NCI-H524 (cell line): ENCODE measurements at places on chromosomes 2 and 18.

DNA sequence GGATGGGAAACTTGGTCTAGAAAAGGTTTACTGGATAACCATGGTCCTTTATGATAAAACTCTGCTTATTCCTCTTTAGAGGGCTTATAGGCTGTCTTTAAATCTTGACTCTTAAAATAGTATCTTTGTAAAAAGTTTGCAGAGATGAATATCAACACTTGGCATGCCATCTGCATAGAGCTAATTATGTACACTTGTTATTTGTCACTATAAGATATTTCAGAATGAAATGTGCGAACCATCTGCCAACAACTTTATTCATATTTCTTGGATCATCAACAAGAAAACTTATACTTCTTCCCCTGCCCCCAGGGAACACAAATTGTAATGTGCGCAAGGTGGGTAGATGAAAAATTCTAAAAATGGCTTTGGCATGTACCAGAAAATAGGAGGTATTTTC is 653.0 kb upstream of the CHAC2 start:
- no peak for DNase-seq

DNA sequence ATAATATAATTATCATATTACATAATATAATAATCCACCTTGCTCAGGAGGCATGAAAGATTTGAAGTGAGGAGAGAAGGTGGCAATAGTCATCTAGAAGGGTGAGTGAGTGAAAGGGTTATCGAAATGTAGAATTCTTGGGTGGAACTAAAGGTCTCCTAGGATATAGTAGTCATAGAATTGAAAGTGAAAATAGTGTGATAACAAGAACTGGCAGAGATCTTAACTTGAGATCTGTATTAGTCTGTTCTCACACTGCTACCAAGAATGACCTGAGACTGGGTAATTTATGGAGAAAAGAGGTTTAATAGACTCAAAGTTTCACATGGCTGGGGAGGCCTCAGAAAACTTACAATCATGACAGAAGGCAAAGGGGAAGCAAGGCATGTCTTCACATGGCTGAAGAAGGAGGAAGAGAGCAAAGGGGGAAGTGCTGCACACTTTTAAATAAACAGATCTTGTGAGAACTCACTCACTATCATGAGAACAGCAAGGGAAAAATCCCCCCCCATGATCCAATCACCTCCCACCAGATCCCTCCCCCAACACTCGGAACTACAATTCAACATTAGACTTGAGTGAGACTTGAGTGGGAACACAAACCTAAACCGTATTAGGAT is 351.5 kb downstream of the NR4A2 start:
- no peak for DNase-seq

DNA sequence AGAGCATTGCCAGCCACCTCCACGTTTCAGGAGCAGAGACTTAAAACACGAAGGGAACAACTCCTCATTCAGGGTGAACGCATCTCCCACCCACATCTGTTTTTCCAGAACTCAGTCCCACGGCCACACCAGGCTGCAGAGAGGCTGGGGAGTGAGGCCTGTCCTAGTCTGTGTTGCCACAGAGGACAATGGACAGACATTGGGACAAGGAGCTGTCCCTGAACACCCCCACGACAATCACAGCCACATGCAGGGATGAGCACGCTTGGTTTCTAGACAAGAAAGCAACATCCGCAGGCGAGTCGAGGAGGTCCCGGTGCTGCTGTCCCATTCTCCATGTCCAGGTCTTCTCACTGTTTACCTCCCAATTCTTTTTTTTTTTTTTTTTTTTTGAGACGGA is 167.4 kb downstream of the EIPR1 start:
- DNase-seq, result no peak

- DNase-seq, result peak; percentile 82
Observed at GRCh38 chr18:53148123-53148522, 808.1 kb downstream of the DCC start.

GRCh38 chr2:201257956-201258665 is 2.2 kb upstream of the CASP8 start:
- no peak for DNase-seq

DNA sequence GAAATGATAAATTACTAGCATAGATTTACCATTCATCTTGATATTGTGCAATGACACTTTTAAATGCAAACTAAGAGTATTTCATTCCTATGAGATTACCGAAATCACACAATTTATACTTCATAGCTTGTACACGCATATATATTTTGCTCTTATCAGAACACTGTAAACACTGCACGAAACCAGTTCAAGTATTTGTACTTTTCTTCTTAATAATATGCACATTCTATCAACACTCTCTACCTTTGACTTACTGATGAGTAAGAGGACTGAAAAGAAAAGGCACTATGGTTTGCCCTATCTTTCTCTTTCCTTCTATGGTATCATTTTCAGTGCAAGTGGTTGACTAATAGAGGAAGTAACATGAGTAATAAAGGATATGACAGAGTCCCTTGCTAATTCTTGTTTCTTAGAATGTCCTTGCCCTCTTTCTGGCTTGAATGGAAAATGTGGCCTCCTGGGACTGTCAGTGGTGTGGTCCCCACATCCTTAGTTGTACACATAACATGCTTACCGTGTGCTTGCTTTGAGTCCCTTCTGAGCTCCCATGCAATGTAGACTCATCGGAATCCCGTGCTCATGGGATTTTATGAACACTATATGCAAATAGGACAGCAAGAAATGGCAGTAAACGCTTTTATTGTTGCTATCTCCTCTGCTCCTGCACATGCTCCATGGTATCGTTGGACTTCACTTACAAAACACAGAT is 363.5 kb upstream of the TNP1 start:
- DNase-seq, result no peak

- DNase-seq, result no peak
Observed at GRCh38 chr2:157459486-157459885, 15.6 kb upstream of the CYTIP start.

- DNase-seq, result no peak
Observed at GRCh38 chr2:175180701-175181103, 808 bp downstream of the ATP5MC3 start.

- DNase-seq, result no peak
Observed at GRCh38 chr2:230899287-230899686, 25.8 kb downstream of the GPR55 start.

DNA sequence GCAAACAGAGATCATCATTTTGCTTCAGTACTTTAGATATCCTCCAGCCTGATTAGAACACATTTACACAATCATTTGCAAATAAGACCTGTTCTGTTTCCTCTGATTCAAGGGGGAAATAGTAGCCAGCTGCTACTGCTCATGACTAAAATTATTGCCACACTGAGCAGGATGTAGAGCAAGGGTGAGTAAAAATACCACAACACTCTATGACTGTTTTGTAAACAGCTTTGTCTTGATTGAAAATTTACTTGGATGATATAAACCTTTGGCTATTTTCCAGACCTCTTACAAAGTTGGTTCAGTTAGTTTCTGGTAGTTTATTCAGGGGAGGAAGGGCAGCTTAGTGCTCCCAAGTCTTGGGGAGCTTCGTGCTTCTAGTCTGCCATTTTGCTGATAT is 286.4 kb upstream of the CNTNAP5 start:
- no peak for DNase-seq

GRCh38 chr18:56545464-56545863 is 92.9 kb downstream of the TXNL1 start:
- no peak for DNase-seq

DNA sequence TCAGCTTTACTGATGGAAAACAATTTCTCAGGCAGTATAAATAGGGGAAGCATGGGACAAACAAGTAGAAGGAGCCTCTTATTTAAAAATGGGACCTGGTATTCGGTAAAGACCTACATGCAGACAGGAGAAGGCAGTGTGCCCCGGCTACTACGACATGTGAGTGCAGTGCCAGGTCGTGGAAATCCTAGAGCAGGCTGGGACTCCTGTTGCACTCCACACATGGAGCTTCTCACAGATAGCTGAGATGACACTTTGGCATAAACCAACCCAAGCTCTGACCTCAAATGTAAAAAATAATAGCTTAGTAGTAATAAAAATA is 885 bp upstream of the DSEL start:
- no peak for DNase-seq

DNA sequence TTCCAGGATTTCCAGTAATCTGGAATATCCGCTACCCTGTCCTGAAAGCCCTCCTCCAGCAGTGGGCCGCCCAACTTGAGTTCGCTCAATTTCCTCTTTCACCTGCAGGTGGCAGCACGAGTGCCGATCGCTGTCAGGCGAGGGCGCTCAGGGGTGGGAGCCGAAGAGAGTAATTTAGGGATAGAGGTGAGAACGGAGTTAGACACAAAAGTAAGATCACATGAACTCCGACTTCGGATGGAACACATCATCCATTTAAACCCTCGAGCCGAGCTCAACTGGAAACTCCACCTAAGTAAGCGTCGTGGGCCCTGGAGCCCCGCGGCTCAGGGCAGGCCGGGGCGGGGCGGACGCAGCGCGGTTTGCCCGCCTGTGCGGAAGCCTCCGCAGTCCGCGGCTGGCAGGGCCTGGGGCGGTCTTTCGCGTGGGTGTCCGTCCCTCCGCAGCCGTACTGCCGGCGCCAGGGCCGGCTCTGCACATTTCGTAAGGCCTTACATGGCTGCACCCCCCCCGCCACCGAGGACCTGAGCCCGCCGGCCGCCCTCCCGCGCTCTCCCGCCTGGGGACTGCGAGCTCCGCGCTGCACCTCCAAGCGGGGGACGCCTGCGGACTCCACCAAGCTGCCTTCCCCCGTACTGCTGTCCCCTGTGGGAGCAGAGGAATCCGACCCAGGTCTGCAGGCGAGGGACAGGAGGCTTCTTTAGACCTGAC is 61.2 kb downstream of the SEMA4F start:
- peak; percentile 77 for DNase-seq

DNA sequence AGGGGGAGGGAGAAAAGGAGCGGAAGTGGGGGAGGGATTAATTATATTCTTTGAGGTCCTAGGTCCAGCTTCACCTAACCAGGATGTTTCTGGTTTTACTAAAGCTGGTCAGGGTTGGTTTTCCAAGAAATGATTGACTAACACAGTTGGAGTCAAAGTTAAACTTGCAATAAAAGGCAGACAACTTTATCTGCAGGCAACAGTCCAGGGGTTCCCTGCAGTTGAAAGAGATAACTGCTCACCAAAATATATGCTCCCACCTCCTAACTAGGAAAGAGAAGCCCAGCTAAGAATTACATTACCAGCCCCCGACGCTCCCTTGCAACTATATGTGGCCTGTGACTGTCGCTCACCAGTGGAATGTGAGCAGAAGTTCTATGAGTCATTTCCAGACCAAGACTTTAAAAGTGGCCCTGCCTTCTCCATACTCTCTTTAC is 140.0 kb upstream of the PKDCC start:
- DNase-seq, result no peak

DNA sequence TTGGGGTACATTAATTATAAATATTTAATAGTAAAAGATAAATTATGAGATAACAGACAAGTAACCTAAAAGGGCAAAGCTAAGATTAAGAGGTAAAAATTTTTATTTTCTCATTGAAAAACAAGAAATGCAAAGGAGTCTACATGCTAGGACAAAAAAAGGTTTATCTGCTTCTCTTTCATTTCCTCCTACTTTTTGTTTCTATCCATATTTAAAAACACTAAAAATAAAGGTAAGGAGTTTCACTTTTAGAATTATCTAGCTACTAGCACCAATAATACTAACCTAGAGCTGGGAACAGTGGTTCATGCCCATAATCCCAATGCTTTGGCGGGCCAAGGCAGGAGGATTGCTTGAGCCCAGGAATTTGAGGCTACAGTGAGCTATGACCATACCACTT is 1551.7 kb upstream of the SLC39A10 start:
- DNase-seq, result no peak

DNA sequence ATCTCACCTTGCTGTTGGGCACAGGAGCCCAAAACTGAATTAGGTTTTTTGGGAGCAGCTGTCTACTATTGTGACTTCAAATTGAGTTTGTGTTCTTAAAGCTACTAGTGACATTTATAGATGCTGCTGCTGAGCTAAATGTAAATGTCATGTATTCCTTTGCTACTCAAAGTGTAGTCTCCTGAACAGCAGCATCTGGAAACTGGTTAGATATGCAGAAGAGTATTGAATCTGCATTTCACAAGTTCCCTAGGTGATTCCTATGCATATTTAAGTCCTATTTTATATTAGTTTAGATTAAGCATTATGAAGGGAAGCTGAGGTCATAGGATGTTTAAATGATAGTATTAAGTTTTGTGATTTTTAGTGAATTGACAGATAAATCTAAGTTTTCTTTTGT is 67.5 kb downstream of the RAB3GAP1 start:
- no peak for DNase-seq

- no peak for DNase-seq
Observed at GRCh38 chr2:26959331-26959730, 11.1 kb upstream of the MAPRE3 start.

DNA sequence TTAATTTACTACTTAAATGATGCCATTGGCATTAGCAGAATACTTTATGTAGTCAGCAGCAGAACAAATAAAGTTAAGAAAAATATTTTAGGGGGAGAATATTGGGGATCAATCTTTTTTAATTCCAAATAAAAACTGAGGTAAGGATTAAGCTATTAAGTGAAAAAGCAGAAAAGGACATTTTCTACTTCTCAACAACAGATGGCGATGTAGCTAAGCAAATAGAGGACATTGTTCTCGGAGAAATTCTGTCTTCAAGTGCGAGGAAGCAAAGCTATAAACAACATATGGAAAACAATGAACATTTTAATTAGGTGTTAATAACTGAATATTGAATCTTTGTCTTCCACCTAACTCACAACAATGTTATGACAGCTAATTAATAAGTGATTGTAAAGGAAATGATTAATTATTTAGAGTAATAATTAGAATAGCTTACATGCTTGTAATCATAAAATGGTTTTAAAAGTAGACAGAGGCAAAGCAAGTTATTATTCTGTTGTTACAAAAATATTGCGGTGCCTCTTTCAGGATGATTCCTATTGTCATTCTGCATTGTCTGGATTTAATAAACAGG is 32.9 kb upstream of the CCDC93 start:
- DNase-seq, result peak; percentile 16

- DNase-seq, result no peak
Observed at GRCh38 chr2:98538280-98539041, 69.9 kb downstream of the COA5 start.

DNA sequence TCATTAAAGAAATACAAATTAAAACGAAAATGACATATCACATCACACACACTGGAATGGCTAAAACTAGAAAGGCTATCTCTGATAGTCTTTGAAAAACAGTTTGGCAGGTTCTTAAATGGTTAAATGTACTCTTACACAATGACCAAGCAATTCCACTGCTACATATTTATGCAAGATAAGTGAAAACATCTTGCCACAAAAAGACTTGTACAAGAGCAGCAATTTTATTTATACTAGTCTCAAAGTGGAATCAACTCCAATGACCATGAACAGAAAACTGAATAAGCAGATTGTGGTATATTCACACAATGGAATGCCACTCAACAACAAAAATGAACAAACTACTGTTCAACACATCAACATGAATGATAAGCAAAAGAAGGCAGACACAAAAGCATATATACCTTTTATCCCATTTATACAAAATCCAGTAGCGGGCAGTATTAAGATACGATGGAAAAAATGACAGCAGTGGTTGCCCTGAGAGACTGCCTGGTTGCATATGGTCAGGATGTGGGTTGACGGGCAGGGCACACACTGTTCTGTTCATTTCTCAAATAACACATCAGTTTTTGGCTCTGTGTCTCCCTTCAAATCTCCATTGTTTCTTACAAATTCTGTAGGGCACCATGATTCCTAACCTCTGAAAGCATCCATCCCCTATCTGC is 25.4 kb downstream of the SP100 start:
- no peak for DNase-seq
